ENCODE measurements at places on chromosomes 4 and X.

GRCh38 chr4:78796526-78796925 lies 20.4 kb downstream of the BMP2K start:
- no peak for DNase-seq

- no peak for DNase-seq
Observed at GRCh38 chr4:180665481-180665880, 1577.7 kb upstream of the TENM3 start.

DNA sequence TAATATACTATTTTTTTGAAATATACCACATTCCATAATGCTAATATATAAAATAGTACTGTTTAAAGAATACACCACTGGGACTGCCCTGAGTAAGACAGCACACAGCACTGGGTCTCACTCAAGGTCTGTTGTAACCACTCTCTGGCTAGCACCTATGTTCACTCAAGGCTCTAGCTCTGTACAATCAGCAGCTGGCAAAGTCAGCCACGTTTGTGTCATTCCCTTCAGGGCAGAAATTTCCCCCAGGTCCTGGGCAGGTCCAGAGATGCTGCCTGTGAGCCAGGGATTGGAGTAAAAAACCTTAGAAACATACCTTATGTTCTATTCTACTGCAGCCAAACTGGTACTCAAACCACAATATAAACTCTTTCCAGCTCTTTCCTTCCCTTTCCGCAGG lies 1160.2 kb upstream of the ADGRL3 start:
- DNase-seq: no peak

- DNase-seq: peak; percentile 76
Observed at GRCh38 chrX:134236626-134237614, at the start of gene CCDC160. Gene CCDC160, plus strand, starts transcription at chrX:134237182. Its CDS starts 7,619 bp downstream, at chrX:134244801.

DNA sequence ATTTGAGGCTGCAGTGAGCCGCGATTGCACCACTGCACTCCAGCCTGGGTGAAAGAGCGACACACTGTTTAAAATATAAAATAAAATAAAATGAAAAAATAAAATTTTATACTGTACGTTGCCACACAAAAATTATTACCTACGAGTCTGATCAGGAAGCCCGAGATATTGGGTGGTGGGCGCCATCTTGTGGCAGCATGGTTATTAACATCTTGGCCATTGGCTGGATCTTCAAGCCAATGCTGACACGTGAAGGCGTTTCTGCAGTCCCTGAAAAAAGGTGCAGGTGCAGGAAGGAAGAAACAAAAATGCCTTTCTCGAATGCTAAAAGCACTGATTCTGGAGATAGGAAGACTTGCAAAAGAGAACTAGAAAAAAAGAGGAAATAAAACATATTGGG lies 4.9 kb upstream of the TLR8 start:
- peak; percentile 38 for DNase-seq

GRCh38 chrX:82556588-82556987 lies 951.5 kb upstream of the POU3F4 start:
- no peak for DNase-seq

- DNase-seq: no peak
Observed at GRCh38 chrX:150291014-150291413, 72.1 kb upstream of the MAMLD1 start.

GRCh38 chrX:81120936-81121371 lies 80.8 kb downstream of the HMGN5 start:
- peak; percentile 34 for DNase-seq

GRCh38 chr4:121817006-121817405 lies 6.7 kb downstream of the CCNA2 start:
- DNase-seq: no peak

DNA sequence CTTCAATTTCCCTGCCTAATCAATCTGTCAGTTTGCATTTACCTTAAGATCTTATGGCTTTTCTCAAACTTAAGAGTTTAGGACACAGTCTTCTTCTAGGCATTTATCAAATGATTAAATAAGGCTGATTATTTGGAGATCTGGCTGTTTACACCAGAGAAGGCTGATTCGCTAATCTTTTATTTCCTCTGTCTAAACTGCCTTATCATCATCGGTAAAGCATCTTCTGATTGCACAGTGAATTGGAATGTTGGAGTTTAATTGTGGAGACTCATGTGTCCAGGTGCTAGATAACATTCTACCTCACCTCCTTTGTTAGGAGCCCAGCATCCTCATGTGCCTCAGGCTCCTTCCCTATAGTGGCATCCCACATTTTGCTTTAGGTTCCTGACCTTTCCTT lies 100.3 kb upstream of the DDIT4L start:
- DNase-seq: no peak

- no peak for DNase-seq
Observed at GRCh38 chrX:65971151-65971550, 68.7 kb downstream of the VSIG4 start.

DNA sequence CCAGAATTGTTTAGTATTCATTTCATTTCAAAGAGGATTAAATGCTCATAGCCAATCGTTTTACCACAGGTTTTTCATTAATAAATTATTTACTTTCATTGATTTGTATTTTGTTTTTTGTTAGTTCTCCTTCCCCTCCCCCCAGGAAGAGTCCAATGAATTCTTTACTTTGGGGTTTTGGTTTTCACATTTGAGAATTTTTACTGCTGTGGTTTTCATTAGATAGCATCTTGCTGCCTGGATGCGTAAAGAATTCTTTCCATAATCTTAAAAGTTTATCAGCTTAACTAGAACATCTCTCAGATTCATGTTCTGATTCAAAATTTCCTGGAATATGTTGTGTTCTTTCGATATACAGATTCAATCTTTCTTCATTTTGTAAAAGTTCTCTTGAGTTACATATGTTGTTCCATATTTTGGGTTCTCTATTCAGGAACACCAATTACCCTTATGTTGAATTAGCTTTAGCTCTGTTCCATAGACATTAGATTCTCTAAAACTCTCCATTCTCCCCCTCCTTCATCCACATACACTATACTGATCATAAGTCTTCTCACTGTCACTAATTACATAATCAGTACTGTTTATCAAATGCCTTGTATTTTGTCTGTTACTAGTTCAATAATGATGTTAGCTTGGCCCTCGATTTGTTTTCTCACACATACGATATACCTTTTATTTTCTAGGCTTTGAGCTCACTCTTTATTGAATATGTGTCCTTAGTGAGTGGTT lies 184.4 kb downstream of the CAMK2D start:
- DNase-seq: no peak

- DNase-seq: no peak
Observed at GRCh38 chr4:172786039-172786792, 382.4 kb upstream of the GALNT7 start.

DNA sequence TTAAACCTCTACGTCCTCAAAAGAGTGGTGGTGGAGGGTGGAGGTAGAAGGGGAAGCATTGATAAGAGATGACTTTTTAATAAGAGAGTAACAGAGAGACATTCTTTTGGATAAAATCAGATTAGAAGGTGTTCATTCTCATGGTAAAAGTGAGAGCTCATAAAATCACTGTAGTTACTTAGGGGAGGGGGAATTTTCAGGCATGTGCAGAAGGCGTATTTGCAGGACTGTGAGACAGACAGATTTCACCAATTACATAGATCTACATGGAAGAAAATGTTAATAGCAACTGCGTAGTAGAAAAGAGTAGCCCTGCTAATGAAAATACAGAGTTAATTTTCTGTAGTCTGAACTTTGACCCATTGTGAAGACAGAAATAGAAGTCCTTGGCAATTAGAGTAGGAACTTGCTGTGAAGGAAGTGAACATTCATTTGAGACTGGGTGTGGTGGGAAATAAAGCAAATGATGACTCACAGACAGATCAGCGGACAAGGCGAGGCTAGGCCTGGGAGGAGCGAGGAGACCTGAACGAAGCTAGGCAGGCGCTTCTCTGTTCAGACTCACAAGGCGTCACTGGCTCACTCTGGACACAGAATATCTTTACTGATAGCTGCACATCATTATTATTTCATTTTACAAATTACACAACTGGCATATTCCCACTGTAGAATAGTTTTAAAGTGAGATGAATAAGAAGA lies 57.2 kb upstream of the FAM9C start:
- DNase-seq: no peak

DNA sequence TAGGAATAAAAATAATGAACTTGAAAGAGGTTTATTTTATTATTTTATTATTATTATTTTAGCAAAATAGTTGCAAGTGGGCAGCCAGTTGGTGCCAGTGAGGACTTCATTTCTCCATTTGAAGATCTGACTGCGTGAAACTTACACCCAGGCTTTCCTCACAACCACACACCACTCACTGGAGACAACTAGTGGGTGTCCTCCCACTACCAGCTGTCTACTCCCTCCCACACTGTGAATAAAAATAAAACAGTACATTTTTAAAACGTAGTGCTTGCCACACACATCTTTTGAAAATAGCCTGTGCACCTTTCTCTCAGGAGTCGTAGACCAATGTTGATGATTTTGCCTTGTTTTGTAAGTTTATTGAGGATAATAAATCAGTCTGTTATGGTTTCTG lies 7.4 kb downstream of the FGF13 start:
- no peak for DNase-seq

- DNase-seq: no peak
Observed at GRCh38 chrX:6851140-6851539, 296.4 kb upstream of the STS start.

- no peak for DNase-seq
Observed at GRCh38 chr4:41361794-41362526, 105.2 kb downstream of the UCHL1 start.

- no peak for DNase-seq
Observed at GRCh38 chr4:159003420-159004253, 99.2 kb upstream of the RAPGEF2 start.
